ENCODE measurements at places on chromosomes 3 and 15.

DNA sequence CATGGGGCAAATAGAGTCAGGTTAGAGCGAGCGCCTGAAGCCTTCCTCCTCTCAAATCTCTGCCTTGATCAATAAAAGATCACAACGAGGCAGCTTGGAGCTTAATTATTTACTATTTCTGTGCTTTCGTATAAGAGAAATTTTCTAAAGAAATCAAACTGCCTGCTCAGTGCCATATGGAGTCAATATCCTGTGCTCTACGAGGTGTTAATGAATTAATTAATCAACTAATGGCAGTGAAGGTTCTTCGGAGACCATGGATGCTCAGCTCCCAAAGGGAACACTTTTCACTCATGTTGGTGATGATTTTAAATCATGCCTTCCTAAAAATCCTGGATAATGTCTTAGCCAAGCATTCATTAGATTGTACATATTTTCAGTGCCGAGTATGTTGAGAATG, 153.5 kb upstream of the PPP2R3A start:
- DNase-seq, result no peak

GRCh38 chr3:21326704-21327475, 424.1 kb downstream of the ZNF385D start:
- no peak for DNase-seq

GRCh38 chr15:60389261-60390077, 8.3 kb downstream of the ANXA2 start:
- no peak for DNase-seq

DNA sequence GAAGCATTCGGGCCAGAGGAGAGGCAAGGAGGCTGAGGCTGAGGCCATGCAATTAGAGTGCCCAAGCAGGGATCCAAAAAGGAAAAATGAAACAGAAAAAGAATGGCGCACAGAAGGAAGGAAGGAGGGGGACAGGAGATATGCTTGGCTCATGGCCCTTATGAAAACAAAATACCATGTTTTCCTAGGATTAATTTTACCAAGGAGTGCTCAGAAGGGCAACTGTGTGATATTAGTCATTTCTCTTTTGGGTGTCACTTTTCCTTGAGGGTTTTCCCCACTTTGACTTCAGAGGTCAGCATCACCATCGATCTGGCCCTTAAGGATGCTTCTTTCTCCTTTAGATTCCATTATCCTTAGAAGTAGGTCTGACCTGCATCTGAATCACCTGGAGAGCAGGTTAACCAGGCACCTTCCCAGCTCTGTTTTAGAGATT, 1.4 kb downstream of the PARP14 start:
- DNase-seq, result no peak

DNA sequence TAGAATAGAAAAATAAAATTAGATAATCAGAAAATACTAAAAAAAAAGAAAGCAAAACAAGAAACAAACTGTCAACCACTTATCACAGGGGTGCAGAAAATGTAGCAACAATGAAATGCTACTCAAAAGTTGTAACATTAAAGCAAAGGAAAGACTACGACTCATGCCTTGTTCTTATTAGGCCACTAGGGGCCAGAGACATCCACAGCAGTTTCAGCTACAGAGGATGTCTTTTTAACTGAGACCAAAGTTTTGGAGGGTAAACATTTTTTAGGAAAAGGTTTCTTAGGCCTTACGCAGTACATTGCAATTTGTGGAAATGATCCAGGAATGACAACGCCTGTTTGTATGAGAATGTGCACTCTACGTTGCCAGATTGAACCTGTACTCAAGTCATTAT, 15.4 kb upstream of the CADM2 start:
- no peak for DNase-seq

DNA sequence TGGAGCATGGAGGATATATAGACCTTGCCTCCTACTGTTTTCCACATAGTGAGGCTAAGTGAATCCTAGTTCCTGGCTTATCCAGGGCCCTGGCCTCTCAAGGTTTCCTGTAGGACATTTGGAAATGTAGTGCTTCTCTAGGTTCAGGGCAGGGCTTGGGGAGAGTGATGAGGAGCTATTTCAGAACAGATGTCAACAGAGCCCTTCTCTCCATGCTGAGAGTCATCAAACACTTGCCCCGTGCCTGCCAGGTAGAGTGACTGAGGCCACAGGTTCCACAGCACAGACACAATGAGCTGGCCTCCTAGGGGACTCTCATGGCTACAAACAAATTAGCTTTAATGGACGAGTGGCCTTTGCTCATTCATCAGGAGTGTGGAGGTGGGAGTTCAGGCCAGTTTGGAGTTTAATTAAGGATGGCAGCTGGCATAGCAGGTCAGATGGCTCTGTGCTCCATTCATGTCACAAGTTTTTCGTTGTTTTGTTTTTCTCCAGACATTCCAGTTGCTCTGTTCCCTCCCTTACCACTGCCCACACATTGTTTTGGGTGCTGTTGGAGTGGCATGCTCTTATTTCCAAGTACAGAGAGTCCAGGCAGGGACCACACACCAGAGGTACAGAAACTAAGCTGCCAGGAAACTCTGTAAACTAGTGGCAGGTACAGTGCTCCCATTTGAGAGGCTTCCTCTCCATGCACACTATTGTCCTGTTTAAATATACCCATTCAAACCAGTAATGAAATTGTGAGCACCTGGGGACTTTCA, 189.8 kb downstream of the RYR3 start:
- DNase-seq, result no peak

DNA sequence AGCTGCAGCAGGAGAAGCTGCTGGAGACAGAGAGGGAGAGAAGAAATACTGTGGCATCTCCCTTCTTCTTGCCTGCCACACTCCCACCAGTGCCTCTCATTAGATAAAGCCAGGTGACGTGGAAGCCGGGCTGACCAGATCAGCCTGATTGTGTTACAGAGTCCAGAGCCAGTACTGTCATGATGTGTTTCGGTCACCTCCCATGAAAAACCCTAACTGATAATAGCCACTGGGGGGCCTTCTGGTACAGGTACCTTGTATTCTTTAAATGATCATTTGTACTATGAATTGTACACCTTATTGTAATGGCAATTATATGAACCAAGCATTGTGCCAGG, 125.8 kb upstream of the TMEM108 start:
- DNase-seq, result no peak

- no peak for DNase-seq
Observed at GRCh38 chr3:53754325-53754724, 91.9 kb downstream of the CHDH start.

GRCh38 chr3:105387122-105387751, 20.5 kb downstream of the ALCAM start:
- no peak for DNase-seq

- DNase-seq, result no peak
Observed at GRCh38 chr15:65423150-65423975, 616 bp upstream of the IGDCC4 start.

- DNase-seq, result peak; percentile 31
Observed at GRCh38 chr3:62188681-62189375, 184.5 kb downstream of the FEZF2 start.

DNA sequence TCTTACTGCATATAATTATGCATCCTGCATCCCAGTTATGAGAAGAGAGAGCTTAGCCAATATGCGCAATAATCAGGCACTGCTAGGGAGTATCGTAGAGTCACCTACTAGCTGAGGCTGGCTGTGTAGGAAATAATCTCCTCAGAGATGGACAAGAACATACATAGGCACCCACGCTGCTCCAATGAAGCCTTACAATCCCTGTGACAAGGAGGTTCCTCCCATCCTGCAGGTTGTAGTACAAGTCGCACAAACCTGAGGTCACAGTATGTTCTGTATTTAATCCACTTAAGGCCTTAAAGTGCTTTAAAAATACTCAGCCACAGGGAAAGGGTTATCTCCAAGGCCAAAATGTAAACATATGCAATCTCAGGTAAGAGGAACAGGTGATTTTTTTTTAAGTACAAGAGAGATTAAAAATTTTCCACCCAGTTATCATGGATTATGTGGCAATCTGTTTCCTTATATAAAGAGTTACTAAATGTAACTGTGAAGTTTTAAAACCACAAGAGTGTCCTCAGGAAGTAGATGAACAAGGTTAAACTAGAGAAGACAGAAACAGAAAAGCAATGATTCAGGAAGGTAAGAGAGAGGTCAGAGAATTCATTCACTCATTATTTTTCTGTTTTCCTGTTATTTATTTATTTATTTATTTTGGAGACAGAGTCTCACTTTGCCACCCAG, 7.5 kb upstream of the COLQ start:
- DNase-seq, result no peak

- DNase-seq, result no peak
Observed at GRCh38 chr3:50430950-50431435, 71.7 kb upstream of the TMEM115 start.

DNA sequence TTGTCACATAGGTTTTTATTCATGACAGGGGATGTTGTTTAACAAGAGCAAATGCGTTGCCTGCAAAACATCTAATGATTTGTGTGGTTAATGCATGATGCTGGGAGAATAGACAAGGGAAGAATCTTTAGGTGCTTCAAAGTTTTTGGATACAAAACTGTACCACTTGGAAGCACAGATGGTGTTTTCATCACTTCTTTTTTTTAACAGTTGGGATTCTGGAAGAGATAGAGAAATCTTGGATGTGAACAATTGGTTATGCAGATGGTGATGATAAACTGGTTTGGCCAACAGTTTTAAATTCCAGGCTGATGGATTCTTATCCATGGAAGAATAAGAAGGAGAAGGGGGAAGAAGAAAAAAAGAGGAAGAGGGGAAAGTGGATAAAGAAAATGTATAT, 379.4 kb downstream of the KCNH8 start:
- no peak for DNase-seq

- DNase-seq, result no peak
Observed at GRCh38 chr15:68228971-68229385, 550 bp downstream of the CLN6 start.

GRCh38 chr15:72096796-72097195, 21.2 kb downstream of the MYO9A start:
- no peak for DNase-seq

- peak; percentile 22 for DNase-seq
Observed at GRCh38 chr3:126834596-126835471, 130.8 kb downstream of the CHCHD6 start.

DNA sequence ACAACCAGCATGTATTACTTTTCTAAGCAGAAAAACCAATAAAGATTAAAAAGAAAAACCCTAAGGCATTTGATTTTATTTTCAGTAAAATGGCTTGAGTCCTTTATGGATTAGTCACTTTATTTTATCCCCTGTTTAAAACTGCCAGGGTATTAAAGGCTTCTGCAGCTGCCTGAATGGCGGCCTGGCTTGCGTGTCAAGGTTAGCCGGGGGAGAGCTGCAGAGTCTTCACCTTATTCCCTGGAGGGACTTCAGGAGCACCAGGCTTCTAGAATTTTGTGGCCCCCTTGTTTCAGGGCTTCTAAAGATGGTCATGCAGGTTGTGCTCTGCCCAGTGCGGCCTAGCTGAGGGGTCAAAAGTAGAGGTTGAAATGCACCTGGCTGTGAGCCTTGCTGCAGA, 58.0 kb upstream of the ICE2 start:
- DNase-seq, result no peak

DNA sequence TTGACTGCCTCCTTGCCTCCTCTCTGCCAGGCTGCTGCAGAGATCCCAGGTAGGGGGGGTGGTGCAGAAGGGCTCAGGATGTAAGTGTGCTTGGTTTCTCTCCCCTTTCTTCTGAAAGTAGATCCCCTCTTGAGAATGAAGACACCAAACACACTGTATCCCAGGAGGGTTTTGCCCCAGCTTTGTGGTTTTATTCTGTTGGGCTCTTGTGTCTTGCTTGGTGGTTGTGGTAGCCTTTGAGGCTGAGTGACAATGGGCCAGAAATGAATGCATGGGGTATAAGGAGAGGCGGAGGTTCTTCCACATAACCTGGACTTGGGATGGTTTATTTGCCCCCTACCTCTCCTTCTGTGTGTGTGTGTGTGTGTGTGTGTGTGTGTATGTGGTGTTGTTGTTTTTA, 5.7 kb downstream of the PDIA5 start:
- no peak for DNase-seq

DNA sequence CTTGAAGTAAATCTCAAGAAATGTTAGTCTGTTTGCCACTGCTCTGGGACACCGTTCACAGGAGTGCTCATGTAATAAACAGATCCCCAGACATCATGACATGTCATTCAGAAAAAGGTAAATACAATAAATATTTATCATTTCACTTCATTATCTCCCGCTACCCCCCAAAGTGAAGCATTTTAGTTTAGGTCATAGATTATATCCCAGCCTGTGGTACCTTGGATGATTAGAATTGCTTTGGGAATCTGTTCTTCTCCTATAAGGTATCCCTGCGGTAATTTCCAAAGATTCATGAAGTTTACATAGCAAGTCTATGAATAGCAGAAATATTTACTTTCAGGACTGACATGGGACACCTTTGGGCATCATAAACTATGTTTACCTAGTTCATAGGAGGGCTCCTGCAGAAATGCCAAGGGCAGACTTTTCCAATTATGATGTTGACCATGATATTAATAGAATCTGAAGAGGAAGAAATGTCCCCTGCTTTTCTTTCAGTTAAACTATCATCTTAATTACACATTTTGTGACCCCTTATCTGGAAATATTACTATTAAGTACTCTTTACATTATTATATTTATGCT, 268.0 kb downstream of the NAALADL2 start:
- no peak for DNase-seq

DNA sequence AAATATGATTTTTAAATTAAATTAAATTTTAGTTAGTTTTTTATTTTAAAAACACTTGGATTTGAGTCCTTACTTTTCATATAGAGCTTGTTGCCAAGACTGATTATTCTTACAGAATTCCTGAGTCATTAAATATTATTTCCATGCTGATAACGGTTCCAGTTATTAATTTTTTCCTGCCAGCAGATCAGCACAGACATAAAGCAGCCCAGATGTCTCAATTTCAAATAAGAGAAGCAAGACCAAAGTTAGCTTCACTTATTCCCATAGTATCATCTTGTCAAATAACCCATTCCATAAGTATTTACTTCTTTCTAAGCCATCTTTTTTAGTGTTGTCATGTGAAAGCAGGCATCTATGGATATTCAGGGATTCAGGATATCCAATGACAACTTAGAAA, 75.3 kb downstream of the SSR3 start:
- no peak for DNase-seq

- peak; percentile 20 for DNase-seq
Observed at GRCh38 chr15:65824941-65825544, 33.0 kb upstream of the DENND4A start.

- peak; percentile 63 for DNase-seq
Observed at GRCh38 chr3:138434276-138434874, at the start of gene ESYT3. ESYT3 (plus strand) TSS chr3:138434616; CDS start chr3:138434799, 183 bp downstream.

GRCh38 chr3:49668861-49669260, 5.3 kb upstream of the APEH start:
- DNase-seq, result peak; percentile 43

DNA sequence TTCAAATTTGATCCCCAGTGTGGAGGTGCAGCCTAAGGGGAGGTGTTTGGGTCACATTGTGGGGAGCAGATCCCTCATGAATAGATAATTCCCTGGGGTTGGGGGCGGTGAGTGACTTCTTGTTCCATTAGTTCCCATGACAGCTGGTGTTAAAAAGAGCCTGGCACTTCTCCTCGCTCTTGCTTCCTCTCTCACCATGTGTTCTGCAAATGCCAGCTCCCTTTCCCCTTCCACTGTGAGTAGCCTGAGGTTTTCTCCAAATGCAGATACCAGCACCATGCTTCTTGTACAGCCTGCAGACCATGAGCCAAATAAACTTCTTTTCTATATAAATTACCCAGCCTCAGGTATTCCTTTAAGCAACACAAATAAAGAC, 23.1 kb downstream of the RIOX2 start:
- no peak for DNase-seq

All from MG63 (cell line).